ENCODE measurements at places on chromosomes 7 and 10.

GRCh38 chr10:117448802-117449201, 73.6 kb upstream of the PDZD8 start:
- DNase-seq: no peak

- peak; percentile 58 for DNase-seq
These were observed 75.2 kb downstream of the PARD3 start for GRCh38 chr10:34739915-34740314.

- no peak for DNase-seq
These were observed 138.5 kb downstream of the ARID5B start for GRCh38 chr10:62039954-62040353.

GRCh38 chr7:111175908-111176441, 85.0 kb downstream of the LRRN3 start:
- DNase-seq: no peak

GRCh38 chr7:30727061-30727945, 24.6 kb upstream of the INMT start:
- DNase-seq: peak; percentile 48

DNA sequence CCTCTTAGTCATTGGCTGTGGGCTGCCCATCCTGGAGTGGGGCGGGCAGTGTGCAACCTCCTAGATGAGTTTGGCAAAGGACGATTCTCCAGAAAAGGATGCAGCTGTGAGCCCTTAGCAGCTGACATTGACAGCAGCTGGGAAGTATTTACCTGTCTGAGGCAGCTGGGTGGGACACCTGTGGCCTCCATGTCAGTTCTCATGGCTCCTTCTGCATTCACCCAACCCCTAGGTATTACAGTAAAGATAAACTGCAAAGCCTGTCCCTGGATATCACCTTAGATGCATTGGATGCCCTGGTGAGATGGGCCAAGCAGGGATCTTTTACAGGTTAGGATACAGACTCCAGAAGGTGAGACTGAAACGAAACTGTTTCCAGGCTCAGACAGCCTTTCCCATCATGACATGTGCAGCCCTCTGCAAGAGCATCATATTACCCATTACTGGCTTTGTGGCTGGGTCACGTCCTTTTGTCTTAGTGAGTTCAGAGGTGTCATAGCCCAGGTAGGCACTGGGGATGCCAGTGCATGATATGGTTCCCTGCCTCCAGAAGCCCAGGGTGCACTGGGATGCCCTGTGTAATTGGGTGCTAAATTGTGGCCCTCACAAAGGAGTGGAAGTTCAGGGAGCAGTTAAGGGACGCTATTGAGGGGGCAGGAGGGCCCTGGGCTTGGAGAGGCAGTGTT, 28.9 kb downstream of the MINDY4 start:
- DNase-seq: no peak

DNA sequence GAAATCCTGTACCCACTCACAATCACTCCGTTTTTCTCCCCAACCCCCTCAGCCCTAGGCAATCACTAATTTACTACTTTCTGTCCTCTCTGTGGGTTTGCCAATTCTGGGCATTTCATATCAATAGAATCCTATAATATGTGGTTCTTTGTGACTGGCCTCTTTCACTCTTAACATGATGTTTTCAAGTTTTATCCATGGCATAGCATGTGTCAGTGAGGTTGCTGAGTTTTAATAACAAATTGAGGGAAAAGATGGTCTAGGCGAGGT, 11.9 kb downstream of the PLAU start:
- no peak for DNase-seq

DNA sequence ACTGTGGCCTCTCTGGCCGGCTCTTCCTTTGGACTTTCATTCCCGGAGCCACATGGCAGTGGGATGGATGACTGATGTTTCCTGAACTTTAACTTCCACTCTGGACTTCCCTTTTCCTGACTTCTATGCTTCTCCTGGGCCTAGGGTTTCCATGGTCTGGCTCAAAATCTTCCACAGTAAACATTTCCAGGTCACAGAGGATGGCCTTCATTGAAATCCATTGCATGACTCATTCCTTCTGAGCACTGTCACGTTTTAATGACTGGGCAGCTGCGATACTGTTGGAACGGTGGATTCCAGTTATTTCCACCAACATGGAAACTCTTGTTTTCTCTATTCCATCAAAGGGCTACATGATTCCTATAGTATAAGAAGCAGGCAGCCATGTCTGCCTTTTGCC, 24.4 kb upstream of the ZNF273 start:
- no peak for DNase-seq

DNA sequence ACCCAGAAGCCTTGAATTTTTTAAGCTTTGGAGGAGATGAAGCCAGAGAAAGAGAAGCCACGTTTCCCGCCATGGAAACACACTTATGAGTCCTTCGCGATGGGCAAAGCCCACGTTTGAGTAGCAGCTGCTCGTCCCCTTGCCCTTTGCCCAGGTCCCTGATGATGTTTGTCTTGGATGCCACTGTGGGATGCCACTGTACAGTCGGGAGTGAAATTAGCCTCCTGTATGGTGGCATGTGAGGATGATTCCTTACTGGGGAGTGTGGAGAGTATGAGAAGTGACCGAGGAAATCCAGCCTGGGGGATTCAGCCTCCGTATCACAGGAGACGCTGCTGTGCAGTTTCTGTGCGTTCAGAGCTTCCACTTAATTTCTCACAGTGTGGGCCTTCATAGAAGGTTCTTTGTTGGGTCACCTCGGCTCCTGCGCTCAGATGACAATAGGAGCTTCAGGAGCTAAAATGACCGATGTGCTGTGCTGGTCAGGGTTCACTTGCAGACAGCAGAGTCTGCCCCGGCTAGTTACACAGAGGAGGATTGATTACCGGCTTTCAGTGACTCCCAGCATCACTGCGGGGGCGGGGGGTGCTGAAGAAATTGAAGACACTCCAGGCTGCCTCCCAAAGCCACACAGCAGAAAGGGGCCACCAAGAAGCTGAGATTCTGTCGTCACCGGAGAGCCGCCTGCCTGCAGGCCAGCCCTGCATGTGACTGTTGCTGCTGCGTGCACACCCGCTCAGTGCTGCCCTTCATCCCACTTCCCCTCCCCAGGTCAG, 122.1 kb upstream of the SFMBT2 start:
- DNase-seq: no peak

GRCh38 chr7:101258243-101258731, 13.4 kb upstream of the FIS1 start:
- no peak for DNase-seq

- DNase-seq: no peak
These were observed 127.4 kb upstream of the TEX47 start for GRCh38 chr7:88922944-88923343.

GRCh38 chr10:106467506-106467905, 697.0 kb downstream of the SORCS1 start:
- DNase-seq: no peak

GRCh38 chr10:77072836-77073662, 564.6 kb downstream of the KCNMA1 start:
- DNase-seq: no peak

DNA sequence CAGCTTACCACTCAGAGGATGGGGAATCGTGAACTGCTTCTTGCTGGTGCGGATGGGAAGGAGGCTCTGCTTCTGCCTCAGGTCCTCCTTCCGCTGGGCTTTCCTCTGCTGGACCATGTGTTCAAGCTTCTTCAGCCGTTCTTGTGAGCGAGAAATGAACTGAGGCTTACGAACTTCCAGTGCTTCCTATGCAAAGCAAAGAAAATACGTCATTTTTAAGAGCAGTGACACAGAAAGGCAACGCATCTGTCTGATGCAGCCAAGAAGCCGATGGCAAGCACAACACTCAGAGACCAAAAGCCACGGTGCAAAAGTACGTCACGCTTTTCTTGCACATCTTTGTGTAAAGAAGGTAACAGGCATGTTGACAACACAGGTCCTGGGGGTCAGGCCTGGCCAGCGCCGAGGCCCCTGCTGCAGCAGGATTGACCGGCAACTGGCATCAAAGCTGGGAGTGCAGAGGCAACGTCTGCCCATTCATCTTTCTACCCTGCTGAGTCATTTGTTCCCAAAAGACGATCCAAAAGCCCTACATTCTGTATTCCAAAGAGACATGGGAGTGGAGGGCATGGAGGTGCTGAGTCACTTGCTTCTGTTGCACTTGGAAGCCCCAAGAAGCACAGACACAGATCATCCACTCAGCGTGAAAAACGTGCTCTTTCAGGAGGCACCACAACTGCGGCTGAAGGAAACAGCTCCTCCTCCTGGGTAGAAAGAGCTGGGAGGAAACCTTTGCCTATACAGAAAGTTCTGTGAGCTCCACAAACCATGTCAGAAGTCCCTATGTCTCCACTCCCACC, 71.0 kb upstream of the ADAM12 start:
- DNase-seq: no peak

DNA sequence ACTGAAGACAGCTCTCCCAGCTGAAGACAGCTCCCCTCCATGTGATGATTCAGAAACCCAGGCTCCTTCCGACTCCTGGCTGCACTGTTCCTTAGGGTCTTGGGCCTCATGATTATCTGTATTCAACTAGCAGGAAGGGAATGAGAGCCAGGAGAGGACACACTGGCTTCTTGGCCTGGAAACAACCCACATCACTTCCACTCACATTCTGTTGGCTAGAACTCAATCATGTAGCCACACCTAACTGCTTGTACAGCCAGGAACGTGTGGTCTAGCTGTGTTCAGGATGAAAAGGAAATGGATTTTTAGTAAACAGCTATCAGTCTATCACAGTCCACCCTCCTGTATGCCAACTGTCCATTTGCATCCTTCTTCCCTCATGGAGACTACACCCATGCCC, 30.5 kb upstream of the XPNPEP1 start:
- DNase-seq: no peak

DNA sequence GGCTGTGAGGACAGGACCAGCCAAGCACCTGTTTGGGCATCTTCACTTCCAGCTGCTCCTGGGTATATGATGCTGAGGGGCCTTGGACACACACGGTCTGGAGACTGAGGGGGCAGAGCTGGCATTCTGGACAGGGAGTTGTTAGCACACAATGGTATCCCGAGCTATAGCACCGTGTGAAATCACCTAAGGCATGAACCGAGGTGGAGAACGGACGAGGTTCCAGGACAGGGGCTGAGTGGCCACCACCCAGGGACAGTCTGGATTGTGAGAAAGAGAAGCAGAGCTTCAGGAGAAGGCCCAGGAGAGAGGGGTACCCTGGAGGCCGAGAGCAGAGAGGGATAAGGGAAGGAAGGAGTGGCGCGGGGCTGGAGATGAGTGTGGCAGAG, 571.8 kb downstream of the TCERG1L start:
- no peak for DNase-seq

DNA sequence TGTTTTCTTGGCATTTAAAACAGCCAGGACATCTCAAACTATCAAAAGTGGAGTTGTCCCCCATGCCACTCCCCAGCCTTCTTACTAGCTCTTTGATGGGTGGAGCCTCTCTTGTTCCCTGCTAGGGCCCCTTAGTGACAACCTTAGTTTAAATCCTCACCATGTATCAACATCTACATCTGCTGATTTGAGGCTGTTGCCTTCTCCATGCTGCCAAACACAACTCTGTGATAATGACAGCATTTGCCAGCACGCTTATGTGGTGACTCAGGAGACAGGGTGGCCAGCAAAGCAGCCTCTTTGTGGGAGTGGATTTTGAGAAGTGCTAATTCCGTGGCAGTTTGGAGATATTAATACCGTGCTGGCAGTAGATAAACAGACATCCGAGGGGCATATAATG, 145.4 kb downstream of the LRRC4 start:
- peak; percentile 19 for DNase-seq

GRCh38 chr7:123282181-123282580, 82.4 kb upstream of the SLC13A1 start:
- no peak for DNase-seq

- no peak for DNase-seq
These were observed 709.7 kb downstream of the CNTNAP2 start for GRCh38 chr7:146826329-146826728.

DNA sequence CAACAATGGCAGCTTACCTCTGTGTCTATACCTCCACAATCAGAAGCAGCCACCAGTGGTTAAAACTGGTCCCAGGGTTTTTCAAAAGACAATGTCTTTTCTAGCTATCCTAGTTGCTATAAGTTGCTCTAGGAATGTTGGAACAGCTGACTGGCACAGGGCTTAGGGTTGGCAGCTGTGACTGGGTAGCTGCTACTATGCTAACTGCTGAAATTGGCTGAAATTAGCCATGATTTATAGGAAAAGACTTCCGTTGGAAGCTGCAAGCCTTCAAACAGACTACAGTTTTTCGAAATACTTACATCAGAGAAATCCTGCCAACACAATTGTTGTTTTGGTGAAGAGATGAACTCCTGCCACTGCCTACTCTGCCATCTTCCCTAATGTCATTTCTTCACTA, 102.3 kb downstream of the MKX start:
- DNase-seq: no peak

DNA sequence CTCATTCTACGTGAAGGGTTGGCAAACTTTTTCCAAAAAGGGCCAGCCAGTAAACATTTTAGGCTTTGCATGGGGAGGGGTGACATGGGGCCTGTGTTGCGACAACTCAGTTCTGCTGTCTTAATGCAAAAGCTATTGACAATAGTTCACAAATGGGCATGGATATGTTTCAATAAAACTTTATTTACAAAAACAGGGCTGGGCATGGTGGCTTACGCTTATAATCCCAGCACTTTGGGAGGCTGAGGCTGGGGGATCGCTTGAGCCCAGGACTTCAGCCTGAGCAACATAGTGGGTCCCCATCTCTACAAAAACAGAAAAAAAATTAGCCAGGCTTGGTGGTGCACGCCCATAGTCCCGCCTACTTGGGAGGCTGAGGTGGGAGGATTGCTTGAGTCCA, 141.1 kb downstream of the SVIL start:
- no peak for DNase-seq

GRCh38 chr7:151416941-151417315, 7.1 kb upstream of the WDR86 start:
- DNase-seq: no peak

GRCh38 chr10:112842832-112843360, 107.2 kb upstream of the TCF7L2 start:
- peak; percentile 23 for DNase-seq

- DNase-seq: no peak
These were observed 119.3 kb downstream of the FAM53B start for GRCh38 chr10:124624895-124625294.

- peak; percentile 59 for DNase-seq
These were observed 9.4 kb upstream of the ZWINT start for GRCh38 chr10:56370217-56371113.

- DNase-seq: no peak
These were observed 64.1 kb upstream of the ITGB1 start for GRCh38 chr10:33022090-33022489.

DNA sequence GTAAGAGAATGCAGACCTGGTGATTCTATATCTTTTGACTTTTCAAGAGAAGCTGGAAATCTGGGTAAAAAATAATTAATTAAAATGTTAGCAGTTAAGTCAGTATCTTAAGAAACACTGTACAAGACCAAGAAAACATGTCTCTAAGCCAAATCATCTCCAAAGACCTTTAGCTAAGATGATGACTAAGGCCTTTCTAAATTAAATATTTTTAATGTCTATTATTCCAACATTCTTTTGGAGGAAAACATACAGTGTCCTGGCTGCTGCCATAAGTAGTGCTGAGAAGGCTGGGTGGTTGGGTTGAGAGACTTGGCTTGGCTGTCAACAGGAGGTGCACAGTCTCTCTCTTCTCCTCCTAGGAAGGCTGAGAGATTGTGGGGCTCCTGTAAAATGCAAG, 20.3 kb downstream of the STARD3NL start:
- no peak for DNase-seq

DNA sequence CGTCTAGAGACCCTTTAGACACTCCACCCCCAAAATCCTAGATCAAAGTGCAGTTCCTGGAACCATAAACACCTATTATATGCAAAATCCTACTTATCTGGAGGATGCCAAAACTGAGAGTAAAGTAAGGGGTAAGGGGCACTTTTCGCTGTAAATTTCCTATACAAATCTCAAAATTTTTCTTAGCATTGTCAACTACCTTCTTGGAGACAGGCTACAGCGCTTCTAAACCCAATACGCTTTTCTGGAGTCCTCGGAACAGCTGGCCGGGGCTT, 10.4 kb downstream of the TWIST1 start:
- DNase-seq: no peak
